ENCODE measurements at places on chromosomes 3 and 15. TPM values are rescaled to one million over a fixed set of nuclear protein-coding genes. Genes with fewer than 3 reads are reported as not detected.

Gene GRAMD2A
- 3.1 TPM for polyA plus RNA-seq

Gene CHST2
- polyA plus RNA-seq: 12.8 TPM

Gene KCNMB2
- polyA plus RNA-seq: 6.6 TPM

Gene CPEB1
- 0.25 TPM for polyA plus RNA-seq

Gene PROK2
- polyA plus RNA-seq: 0.64 TPM

Gene NPAP1
- polyA plus RNA-seq: 0.29 TPM

Gene TMEM212
- not detected for polyA plus RNA-seq

Gene ISG20
- polyA plus RNA-seq: 0.56 TPM

Gene SATB1
- polyA plus RNA-seq: 50.5 TPM

Gene WDR53
- polyA plus RNA-seq: 12.3 TPM

Gene GABPB1
- 21.1 TPM for polyA plus RNA-seq

Gene LSAMP
- 7.1 TPM for polyA plus RNA-seq

- no peak for DNase-seq
These were observed 993 bp upstream of the SIAH2 start for GRCh38 chr3:150763841-150764483.

DNA sequence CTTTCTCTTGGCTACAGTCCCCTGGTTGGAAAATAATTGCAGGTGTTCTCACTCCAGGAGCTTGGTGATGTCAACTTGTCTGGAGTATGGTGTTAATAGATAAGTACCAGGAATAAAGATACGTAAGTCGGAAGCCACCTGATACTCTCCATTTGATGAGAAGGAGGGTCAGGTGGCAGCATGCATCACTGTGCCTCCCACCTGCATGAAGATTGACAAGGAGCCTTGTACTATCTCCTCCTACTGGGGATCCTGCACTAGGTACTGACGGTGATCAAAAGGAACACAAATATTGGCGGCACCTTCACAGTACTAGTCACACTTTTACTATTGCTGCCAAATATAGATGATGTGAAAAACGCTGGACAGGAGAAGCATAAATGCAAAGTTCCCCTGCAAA lies 32.6 kb upstream of the GABRB3 start:
- no peak for DNase-seq

GRCh38 chr15:38414357-38414756 lies 39.6 kb upstream of the FAM98B start:
- peak; percentile 67 for DNase-seq

DNA sequence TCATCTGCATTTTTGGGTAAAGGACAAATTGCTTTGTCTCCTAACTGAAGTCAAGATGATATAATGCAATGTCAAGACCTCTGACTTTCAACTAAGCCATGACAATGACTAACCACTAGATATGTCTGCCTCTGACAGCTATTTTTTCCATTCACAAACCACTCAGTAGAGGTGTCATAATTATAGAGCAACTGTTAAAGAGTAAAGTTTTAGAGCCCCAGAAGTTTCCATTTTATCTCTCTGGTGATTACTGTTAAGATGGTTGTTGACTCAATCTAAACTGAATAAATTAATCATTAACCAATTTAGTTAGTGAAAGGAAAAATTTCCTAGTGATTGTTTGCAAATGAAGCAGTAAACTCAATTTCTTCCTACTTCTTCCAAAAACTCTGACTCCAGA lies 779.9 kb downstream of the GRM7 start:
- DNase-seq: no peak

DNA sequence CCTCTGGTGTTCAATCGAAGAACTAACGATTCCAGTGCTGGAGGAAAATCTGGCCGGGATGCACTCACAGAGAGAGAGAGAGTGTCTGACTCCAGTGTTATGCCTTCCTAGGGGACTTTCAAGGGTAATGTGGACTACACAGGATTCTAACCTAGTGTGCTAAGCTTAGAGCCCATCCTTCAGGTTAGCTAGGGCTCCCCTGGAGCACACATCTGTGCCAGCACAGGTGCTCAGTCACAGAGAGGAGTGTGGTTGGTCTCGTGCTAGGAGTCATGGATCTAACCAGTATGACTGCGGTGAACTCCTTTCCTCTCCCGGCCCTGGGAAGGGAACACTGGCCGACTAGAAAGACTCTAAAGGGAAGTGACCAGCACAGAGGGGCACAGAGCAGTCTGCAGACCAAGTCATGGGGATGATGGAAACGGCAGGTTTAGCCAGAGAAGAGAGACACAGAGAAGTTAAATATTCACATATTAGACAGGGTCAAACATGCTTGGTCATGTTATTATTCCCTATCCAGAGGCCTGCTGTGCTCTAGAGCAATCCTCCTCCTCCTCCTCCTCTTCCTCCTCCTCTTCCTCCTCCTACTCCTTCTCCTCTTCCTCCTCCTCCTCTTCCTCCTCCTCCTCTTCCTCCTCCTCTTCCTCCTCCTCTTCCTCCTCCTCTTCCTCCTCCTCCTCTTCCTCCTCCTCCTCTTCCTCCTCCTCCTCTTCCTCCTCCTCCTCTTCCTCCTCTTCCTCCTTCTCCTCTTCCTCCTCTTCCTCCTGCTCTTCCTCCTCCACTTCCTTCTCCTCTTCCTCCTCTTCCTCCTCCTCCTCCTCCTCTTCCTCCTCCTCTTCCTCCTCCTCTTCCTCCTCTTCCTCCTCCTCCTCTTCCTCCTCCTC lies 280.3 kb downstream of the XXYLT1 start:
- DNase-seq: no peak

- DNase-seq: no peak
These were observed 20.8 kb upstream of the CAPN3 start for GRCh38 chr15:42338500-42338899.

GRCh38 chr3:52694528-52695189 lies 8.8 kb downstream of the GNL3 start:
- DNase-seq: no peak

GRCh38 chr15:66897971-66898370 lies 167.4 kb upstream of the SMAD3 start:
- DNase-seq: no peak

GRCh38 chr3:124888482-124889441 lies 1.6 kb upstream of the ITGB5 start:
- no peak for DNase-seq

DNA sequence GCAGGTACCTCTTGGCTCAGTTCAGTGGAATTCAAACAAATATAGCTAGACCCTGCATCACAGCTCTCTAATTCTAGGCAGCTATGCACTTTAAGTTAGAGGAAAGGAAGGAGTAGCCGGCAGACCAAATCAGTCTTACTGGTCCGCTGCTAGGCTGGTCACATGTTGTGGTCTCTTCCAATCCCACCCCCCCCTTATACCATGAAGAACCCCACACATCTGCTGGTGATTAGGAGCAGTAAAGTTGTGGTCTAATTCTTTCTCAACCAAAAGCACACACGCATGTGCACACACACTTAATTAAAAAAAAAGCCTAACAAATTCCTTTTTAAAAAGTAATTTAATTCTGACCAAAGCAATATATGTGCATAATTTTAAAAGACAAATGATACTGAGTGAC lies 16.7 kb upstream of the SH3GL3 start:
- no peak for DNase-seq

GRCh38 chr3:101072300-101072699 lies 79.1 kb upstream of the ABI3BP start:
- no peak for DNase-seq

DNA sequence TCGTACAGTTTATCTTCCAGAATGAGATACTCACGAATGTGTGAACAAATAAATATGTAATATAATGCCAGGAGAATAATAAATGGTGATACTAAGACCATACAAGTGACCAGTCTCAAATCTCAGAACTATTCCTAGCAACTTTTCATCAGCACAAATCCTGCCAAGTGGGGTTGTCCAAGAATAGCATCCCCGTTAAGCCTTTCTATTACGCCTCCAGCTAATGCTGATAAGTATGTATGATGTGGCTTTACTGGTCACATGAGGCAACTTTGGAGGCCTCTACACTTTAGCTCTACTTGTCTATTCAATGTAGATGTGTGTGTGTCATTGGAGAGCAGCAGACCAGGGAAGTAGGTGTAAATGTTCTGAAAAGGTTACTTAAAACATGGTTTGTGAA lies 129.5 kb downstream of the KCNMB2 start:
- peak; percentile 7 for DNase-seq

DNA sequence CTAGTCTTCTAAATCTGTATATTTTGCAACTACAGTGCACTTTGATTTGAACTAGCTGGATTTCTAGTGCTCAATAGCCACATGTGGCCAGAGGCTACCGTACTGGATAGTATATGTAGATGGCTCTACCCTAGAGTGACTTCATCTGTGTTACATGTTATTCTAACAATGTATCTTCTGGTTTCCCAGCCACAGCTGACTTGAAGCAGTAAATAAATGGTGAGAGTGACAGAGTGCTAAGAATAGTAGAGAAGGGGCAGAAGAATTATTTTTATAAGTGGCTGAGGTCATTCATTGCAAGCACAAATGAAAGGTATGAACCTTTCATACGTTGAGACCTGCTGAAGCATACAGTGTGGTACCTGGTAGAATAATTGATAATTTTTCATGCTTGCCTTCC lies 30.9 kb downstream of the KAT2B start:
- DNase-seq: no peak

DNA sequence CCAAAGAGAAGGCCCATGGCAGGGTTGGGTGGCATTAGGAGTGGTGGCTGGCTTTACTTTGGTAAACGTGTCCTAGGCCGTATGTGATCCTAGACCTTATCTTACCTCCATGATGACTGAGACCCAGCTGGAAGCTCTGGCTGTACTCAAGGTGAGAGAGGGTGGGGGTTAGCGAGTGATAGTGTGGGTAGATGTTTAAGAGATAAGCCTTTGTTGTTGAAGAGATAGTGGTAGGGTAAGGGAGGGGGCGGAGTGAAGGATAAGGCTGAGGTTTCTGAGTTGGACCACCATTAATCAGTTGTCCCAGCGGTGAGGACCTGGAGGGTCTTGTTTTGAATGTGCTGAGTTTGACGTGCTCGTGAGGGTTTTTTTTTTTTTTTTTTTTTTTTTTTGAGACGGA lies 61.5 kb upstream of the ULK4 start:
- no peak for DNase-seq

DNA sequence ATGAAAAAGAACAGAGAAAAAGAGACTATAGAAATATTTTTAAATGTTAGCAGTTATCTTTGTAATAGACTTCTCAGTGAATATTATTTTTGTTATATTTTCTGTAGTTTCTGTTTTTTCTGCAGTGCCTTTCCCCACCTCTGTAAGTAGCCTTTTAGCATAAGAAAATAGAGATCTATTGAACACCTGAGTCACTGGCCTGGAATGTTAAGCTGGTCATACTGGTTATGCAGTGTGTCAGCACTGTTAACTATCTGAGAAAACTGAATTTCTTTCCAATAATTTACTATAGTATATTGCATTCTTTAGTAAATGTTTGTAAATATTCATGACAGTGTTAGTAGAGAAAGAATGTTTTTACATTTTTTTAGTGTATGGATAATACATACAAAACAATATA lies 79.8 kb downstream of the NECTIN3 start:
- no peak for DNase-seq

- no peak for DNase-seq
These were observed 8.1 kb downstream of the PCCB start for GRCh38 chr3:136258199-136258598.

DNA sequence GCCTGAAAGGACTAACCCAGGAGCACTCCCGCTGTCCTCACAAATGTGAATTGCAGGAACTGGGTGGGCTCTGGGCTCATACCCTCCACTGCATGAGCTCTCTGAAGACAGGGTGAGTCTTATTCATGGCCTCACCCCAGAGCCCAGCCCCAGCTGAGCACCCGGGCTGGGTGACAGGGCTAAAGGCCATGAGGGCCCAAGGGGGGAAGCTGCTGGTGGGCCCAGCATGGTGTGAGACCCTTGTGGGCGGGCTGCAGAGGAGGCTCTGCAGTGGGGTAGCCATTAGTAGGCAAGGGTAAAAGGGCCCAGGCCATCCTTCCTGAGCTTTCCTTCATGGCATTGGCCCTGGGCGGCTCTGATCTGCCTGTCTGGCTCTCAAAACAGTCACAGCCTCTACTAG lies 30.3 kb downstream of the SRPRB start:
- DNase-seq: no peak

DNA sequence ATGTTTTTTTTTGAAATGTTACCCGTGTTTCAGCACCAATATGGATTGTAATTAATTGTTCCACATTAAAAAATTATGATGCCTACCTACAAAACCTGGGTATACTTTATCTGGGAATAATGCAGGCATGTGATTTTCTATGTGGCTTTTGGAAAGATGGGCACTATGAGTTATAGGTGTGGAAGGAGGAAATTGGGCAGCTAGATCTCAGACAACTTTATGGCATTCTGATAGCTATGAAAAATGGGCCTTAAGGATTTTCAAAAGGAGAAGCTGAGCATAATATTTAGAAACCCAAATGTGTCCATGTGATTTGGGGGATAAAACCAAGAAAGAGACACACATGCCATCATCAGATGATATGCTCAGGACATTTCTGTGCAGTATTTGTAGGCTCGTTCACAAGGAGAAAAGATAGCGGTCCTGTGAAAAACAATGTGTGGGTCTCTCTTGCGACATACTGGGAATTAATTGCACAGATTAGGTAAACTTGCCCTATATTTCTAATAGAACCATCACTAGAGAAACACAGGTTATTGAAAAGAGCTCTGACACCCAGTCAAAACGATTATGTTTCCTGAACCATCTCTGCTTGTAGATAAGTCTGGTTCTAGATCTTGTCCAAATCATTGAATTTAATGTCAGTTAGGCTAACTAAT lies 35.3 kb downstream of the ARPP21 start:
- DNase-seq: no peak

DNA sequence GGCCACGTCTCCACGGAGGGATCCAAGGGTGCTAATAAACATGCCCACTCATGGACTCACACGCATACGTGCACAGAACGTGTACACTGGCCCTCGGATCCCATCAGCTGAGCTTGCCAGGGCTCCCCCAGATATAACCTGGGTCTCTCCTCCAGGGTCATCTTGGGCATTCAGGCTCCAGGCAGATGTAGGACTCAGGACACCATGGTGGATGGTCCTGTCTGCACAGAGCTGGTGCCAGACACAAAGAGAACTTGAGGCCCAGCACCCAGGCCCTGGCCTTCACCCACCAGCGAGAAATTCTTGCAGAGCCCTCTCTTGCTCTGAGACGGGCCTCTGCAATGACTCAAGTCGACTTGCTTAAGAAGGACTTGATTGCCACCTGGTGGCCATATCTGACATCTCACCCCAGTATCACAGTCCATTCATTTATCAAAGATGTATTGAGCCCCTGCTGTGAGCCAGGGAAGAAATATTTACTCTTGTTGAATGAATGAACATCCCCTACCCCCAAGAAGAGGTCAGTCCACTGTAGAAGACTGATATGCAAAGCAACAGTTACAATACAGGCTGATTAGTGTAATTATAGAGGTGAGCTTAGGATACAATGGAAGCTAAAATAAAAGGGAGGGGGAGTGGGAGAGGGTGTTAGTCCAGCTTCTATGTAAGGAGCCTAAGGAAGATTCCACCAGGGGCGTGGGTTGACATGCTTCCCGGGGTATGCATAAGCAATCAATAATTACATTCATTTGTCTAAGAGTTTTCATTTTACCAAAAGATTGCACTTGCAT lies 34.2 kb upstream of the VPS8 start:
- peak; percentile 93 for DNase-seq

- DNase-seq: no peak
These were observed 5.2 kb downstream of the SETD5 start for GRCh38 chr3:9402410-9403228.

Measured in muscle of arm (tissue), 14 donors.